HS-5 (cell line): ENCODE measurements at places on chromosomes 2 and 18.

DNA sequence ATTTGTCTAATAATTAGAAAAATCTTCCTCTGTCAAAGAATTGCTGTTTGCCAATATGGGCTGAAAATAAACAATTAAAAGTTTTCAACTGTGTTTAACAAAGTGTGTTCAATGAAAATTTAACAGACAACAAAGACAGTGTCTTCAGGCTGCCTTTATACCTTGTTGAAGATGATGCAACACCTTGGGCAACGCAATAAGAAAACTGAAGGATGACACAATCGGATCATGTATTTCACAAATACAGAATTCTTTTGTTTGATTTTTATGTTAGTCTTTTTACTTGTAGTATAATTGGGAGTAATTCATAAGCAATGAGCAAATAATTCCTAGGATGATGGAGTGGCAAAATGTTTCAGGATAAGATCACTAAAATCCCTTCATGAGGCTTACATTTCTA, 27.8 kb downstream of the CHN1 start:
- DNase-seq = no peak

GRCh38 chr2:28287256-28287915, 105.3 kb upstream of the FOSL2 start:
- no peak for DNase-seq

DNA sequence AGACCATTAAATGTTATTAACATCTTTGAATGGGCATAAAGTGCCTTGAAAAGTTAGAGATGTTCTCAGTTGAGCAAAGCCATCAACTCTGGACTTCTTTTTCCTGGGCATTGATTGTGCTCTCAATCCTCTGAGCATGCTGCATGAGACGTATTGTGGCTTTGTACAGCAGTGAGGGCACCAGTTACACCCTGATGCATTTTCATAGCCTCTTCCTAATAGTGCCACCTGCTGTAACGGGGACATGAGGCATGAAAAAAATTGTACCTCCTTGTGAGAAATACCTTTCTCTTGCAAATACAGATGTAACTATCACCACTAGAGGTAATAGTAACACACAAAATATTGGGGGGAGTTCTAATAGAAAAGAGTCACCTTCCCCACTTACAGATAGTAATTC, 697.5 kb downstream of the TMEM182 start:
- DNase-seq = no peak

- no peak for DNase-seq
These were observed 82.8 kb upstream of the RMP24 start for GRCh38 chr18:35889677-35890076.

DNA sequence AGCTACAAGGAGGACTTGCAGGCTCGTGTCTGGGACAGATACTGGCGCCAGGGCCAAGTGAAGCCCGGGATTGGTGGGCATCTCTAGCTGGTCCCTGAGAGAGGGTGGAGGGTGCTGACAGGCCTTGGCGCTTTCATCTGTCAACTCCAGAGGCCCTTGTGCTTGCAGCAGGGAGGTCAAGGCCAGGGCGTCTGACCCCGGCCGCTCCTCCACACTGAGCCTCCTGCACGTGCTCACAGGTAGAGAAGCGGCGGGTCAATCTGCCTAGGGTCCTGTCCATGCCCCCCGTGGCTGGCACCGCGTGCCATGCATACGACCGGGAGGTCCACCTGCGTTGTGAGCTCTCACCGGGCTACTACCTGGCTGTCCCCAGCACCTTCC, 9.5 kb downstream of the CAPN10 start:
- DNase-seq = no peak

DNA sequence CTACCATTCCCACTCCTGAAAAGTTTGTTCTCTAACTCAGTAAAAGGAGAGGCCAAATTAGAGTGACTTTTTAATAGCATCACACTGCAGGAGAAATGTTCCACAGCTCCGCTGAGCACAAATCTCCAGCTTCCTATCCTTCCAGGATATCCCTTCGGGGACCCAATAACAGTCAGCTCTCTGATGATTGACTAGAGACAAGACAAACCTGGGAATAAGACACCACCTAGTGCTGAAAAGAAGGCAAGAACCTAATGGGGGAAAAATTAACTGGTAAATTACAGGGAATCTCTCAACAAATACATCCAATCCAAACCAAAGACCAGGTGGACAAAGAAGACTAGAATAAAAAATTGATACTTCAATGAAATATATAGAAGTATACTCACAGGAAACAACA, 977.1 kb upstream of the SOX11 start:
- DNase-seq = no peak

GRCh38 chr2:209141142-209141541, 282.7 kb upstream of the MAP2 start:
- no peak for DNase-seq

DNA sequence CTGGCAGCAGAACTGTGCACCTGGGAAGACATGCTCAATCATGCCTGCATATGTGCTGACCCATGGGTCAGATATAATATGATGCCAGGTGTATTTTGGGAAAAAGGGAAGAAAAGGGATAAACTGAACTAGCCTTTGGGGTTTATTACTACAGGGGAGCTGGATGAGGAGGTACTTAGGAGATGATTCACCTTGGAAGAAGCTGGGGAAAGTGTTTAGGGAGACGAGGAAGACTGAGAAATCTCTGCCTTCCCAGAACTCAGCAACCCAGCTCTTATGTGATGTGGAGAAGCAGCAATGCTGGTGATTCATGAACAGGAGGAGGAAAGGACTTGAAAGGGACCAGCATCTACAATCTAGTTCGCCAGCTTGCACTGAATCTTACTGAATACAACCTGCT, 110.2 kb downstream of the BARD1 start:
- DNase-seq = no peak

DNA sequence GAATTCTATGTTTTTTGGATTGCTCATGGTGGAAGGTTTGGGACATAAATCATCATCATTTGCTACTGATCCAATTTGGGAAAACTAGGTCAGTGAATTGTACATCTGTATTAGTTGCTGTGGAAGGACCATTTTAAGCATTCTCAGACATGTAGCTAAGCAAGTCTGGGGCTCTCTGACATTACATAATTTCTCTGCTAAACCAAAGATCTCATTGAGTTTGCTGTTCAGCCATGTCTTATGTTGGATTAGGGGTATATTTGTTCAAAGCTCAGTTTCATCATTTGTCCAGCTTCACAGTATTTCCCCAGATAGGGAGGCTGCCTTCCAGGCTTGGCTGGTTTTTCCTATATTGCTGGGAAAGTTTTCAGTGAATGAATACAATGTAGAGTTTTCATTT, 399.7 kb downstream of the MTX2 start:
- DNase-seq = no peak

DNA sequence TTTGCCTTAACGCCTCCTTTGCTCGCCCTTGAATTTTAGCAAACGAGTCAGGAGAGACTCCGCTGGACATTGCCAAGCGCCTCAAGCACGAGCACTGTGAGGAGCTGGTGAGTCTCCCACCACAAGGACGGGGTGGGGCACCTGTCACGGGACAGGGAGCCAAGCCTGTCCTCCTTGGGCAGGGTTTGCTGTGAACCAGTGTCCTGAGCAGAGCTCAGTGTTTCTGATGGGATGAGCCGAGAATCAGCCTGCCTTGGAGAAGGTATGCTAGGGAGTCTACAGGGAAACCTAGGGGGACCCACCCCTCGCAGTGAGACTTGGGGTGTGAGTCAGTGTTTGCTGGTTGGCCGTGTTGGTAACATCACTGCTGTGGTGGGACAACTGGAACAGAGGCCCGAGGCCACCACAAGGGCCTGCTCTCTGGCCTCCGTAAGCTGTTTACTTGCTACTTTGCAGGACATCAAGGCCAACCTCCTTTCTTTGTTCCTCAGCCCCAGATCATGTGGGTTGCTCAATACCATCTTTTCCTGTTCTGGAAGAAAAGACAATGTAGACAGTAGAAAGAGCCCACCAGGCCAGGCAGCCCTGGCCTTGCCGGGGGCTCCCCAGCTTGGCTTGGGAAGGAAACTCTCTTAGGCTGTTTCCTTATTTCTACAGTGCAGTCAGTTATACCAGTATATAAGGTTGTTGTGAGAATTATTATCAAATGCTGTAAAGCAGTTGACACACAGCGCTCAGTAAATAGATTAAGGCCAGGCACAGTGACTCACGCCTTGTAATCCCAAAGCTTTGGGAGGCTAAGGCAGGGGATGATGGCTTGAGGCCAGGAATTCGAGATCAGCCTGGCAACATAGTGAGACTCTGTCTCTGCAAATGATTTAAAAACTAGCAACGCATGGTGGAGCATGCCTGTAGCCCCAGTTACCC, 42.4 kb downstream of the ITGB1BP1 start:
- DNase-seq = peak; percentile 80

GRCh38 chr2:46481198-46482193, 2.1 kb downstream of the TMEM247 start:
- DNase-seq = peak; percentile 77

- peak; percentile 50 for DNase-seq
These were observed 9.0 kb downstream of the ENOSF1 start for GRCh38 chr18:703213-703967.

- DNase-seq = no peak
These were observed 60.9 kb upstream of the DSEL start for GRCh38 chr18:67577386-67577785.

DNA sequence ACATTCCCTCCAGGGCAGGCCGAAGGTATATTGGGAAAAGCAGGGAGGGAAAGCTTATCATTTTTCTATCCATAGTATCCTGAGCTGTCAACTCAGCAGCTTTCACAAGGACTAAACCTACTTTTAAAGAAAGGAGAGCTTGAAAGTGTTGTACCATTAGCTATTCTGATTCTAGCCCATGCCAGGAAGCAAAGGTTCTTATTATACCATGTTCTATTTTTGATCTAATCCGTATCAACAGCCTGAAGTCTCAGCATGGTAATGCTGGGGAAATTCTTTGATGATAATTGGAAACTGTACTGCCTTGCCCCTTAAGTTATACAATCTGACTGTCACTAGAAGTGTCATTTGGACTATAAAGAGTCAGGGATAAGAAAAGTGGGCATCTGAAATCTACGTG, 193.3 kb downstream of the IKZF2 start:
- DNase-seq = no peak

DNA sequence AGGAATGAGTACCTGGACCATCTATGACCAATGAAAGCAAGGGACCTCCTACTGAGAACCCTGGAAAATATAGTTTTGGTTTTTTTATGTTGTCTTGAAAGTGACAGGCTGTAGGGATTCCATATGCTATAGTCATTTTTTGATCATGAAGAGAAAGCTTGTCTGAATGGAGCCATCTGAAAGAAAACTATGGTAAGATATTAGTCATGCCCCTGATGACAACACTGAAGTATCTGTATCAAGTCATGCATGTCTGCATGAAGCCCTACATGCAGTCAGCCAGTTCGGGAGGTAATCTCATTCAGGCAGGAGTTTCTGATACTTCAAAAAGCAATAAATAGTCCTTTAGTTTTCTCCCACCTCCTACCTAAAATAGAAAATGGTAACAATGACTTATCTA, 1042.0 kb downstream of the DPP10 start:
- DNase-seq = no peak

- DNase-seq = no peak
These were observed 804.5 kb downstream of the TDRD15 start for GRCh38 chr2:21928292-21928691.

GRCh38 chr2:189037518-189037917, 63.3 kb downstream of the COL3A1 start:
- DNase-seq = peak; percentile 77

DNA sequence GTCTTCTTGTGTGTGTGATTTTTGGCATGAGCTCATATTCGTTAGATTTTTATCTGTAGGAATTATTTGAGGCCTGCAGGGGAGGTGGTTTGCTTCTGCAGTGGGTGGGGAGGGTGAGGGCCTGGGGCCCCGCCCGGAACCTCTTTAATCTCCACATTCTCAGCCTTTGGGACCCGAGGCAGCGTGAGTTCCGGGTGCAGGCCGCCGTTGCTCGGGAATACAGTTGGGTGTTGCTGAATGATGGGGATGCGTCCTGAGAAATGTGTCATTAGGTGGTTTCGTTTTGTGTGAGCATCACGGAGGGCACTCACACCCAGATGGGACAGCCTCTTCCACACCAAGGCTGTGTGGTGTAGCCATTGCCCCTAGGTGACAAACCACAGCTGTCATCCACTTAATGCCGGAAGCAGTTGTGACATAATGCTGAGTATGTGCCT, 13.7 kb upstream of the GAL3ST2 start:
- DNase-seq = no peak

GRCh38 chr2:204019572-204020501, 83.3 kb downstream of the ICOS start:
- DNase-seq = peak; percentile 56

DNA sequence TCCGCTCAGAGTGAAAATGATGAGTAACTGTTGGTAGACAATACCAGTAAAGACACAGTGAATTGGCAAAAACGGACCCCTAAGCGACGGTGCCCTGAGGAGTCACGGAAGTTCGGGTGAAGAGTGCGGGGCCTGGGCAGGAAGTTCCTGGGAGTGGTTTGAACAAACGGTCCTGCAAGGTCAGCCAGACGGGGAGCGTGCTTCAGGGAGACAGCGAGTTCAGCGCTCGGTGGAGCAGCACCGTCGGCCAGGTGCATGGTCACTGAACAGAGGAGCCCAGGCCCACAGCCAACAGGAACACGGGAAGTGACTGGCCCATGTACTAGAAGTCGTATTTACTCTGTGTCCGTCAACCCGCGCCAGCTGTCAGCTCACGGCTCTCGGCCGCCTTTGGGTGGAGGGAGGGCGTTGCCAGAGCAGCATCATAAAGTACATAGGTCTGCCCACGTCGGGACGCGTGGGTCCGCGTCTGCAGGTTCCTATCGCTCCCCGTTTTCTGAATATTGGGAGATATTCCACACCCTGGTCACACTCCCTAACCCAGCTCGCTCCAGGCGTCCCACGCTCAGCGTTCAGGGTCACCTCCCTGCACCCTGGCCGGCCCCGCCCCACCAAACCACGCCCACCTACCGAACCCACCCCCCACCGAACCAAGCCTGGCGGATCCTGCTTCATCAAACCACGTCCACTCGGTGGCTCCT, 75.6 kb upstream of the UXS1 start:
- no peak for DNase-seq

- DNase-seq = no peak
These were observed 112.2 kb downstream of the CPO start for GRCh38 chr2:207051385-207051965.

DNA sequence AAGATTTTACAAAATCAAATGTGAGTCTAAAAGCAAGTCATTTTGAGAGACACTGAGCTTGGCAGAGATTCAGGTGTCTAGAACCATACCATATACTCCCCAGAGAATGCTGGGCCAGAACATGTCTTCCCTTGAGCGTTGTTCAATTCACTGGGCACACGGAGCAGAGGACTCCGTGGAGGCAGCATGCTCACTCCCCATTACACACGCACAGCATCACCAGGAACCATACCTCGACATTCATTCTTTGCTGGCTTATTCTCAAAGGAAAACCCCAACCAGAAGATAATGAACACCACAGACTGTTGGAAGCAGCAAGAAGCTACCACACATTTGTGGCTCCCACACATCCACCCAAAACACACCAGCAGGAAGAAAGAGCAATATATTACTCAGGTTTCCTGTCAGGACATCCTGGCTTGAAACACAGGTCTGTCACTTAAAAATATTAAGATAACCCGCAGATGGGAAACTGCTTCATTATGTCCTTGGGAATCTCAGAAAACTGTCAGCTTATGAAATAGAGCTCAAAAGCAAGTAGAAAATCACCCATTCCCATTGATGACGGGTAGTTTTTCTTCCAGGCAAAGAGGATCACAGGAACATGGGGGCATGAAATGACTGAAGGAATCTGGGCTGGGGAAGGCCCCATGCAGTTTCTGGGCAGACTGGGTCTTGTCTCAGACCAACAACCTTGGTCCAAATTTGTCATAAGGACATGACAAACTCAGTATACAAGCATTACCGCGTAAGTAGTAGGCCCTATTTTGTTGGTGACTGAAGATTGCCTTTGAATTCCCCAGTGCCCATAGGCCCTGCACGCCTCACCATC, 46.4 kb downstream of the PCBP1 start:
- no peak for DNase-seq

GRCh38 chr18:61951396-61951795, 58.6 kb upstream of the RNF152 start:
- no peak for DNase-seq
